ENCODE measurements at places on chromosomes 2 and 18.

DNA sequence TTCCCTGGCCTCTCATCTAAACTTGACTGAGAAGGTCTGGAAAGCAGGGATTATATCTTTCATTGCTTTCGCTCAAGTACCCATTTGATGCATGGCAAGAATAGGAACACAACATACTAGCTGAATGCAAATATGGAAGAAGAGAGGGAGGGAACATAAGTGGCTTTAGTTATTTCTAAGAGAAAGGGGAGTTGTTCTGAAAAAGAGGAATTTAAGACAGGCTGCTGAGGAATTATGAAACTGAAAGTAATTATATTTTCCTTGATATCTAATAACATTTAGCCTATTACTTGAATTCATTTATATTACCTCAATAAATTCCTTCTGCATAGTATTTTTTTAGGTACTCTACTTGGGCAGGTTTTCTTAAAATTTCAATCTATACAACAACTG, 105.8 kb upstream of the TTN start:
- DNase-seq = no peak

DNA sequence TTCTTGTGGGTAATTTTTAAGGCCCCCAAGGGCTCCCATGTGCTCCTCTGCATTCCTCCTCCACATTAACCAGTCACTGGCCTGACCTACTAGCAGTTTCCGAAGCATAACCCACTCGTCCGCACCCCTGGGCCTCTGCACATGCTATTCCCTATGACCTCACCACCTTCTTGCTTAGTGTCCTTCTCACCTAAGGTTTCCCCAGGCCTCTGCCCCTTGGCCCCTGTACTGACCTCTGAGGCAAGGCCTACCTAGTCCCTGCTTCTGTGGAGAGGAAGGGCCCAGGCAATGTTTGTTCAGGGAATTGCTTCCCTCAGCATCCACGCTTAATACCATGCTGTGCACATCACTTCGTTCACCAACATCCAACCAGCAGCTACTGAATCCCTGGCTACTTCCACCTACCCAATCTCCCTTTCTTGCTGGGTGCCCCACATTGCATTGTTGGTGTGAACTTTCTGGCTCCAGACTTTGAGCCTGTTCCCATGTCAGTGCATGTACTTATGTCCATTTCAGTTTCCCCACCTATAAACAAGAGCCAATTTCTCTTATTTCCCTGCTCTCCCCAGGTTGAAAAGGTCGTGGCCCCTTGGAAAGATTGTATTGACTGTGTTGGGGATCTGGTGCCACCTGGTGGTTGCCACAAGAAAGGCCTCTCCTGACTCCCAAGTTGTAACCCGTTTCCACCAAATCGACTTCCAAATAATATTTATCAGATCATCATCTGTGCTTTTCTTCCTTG, 19.2 kb upstream of the TMEM177 start:
- no peak for DNase-seq

- no peak for DNase-seq
Observed at GRCh38 chr18:61368001-61368400, 34.8 kb downstream of the CDH20 start.

- peak; percentile 53 for DNase-seq
Observed at GRCh38 chr18:45670281-45670962, 53.6 kb upstream of the SLC14A1 start.

DNA sequence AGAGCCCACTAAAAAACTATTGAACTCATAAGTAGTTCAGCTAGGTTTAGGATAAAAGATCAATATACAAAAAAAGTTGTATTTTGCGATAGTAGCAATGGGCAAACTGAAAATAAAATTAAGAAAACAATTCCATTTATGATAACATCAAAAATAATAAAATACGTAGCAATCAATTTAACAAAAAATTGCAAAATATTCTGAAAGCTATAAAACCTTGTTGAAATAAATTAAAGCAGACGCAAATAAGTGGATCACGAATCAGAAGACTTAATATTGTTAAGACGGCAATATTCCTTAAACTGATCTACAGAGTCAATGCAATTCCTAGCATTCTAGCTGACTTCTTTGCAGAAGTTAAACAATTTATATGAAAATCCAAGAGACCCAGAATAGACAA, 24.5 kb downstream of the ABCB11 start:
- no peak for DNase-seq

GRCh38 chr2:5791371-5791770, 99.2 kb downstream of the SOX11 start:
- DNase-seq = no peak

DNA sequence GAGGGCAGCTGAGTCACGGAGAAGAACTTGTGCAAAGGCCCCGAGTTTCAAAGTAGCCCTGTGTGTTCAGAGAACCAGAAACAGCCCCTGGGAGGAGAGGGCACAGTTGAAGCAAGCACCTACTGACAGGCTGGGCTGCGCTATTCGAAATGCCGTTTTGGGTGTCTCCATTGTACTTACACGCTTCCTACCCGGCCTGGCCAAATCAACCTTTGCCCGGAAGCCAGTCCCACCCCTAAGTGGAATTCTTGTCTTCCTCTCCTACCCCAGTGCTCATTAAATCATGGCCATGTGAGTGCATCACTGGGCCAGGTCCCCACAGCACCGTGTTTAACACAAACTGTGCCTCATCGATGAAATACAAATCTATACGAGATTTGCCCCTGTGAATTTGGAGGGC, 6.0 kb downstream of the DIPK1C start:
- DNase-seq = no peak

GRCh38 chr2:102286041-102286440, 25.3 kb upstream of the IL1RL1 start:
- DNase-seq = no peak

GRCh38 chr2:106990297-106990696, 104.3 kb upstream of the ST6GAL2 start:
- no peak for DNase-seq

GRCh38 chr2:23793476-23793875, 133.4 kb downstream of the ATAD2B start:
- DNase-seq = no peak

GRCh38 chr18:55310044-55310676, 277.8 kb downstream of the TCF4 start:
- DNase-seq = no peak

GRCh38 chr2:88059979-88060906, 4.7 kb upstream of the KRCC1 start:
- DNase-seq = no peak

- DNase-seq = no peak
Observed at GRCh38 chr18:54323970-54324369, 33.7 kb downstream of the STARD6 start.

DNA sequence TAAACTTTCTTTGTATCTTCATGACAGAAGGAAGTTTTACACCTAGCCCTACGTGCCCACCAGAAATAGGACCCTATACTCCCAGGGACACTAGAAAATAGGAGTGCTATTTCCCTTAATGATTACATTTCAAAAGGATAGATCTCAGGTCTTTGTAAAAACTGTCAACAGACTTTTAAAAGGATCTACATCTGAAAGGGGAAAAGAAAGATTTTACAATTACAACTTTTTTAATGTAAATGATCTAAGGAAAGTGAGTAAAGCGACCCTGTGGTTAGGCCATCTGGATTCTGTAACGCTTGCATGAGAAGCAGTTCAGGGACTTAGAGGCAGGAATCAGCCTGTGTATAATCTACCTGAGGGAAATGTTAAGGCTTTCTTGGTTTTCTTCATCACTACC, 431.8 kb upstream of the MC4R start:
- no peak for DNase-seq

All from femur (tissue), 1 donor.